SIG-M5 (cell line): ENCODE measurements at places on chromosomes 12 and 14.

DNA sequence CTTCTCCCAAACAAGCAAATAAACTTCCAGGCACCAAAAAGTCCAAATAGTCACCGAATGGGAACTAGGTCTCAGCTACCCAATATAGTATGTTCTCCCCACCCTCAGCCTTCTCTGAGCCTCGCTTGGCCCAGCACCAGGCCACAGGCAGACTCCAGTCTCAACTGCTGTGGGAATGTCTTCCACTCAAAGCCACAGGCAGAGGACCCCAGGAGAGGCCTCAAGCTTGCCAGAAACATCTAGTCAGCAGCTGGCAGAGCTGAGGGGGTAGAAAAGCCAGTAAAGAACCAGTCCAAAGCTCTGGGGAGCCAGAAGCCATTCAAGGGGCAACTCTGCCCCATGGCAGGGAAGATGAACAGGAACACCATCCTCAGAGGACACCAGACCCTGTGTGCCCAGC, 41.8 kb downstream of the FMNL3 start:
- no peak for DNase-seq

DNA sequence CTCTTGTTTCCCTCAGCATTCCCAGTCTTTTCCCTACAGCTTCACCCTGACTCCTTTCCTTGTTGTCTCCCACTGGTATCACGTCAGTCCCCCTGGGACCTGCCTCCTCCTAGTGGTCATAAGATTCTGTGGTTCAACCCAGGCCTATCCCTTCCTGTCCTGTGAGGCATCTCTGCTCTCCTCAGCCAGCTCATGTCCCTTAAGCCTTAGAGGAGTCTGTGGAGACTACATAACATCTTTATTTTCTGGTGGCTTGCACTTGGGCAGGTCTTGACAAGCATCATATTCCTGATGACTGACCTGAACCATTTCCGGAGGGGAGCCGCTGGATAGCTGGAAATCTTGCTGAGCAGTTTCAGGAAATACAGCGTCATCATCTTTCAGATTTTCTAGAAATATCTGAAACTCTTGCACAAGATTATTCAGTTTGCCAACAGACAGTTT, 688 bp downstream of the C12orf71 start:
- no peak for DNase-seq

GRCh38 chr12:108832730-108833354, 24.5 kb downstream of the SSH1 start:
- DNase-seq: no peak

DNA sequence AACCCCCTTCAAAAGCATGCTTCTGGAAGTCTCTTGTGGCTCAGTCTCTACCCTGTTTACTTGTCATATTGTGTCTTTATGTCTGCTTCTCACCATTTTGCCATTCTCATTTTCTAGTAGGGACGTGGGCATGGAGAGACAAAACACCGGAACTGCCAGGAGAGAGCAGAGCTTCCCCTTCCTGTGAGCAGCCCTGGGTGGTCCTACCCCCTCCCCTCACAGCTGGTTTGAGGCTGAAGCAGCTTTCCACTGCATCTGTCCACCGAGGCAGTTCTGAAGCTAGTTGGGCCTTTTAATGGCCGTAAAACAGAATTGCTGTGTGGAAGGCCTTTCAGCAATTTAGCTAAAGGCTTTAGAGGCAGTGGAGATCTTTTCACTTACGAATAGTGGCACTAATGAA, 77.0 kb downstream of the PELI2 start:
- DNase-seq: no peak

GRCh38 chr14:86420131-86420530, 890.2 kb downstream of the FLRT2 start:
- no peak for DNase-seq

- no peak for DNase-seq
Measured at GRCh38 chr14:74347097-74347794, 1.0 kb upstream of the VRTN start.

DNA sequence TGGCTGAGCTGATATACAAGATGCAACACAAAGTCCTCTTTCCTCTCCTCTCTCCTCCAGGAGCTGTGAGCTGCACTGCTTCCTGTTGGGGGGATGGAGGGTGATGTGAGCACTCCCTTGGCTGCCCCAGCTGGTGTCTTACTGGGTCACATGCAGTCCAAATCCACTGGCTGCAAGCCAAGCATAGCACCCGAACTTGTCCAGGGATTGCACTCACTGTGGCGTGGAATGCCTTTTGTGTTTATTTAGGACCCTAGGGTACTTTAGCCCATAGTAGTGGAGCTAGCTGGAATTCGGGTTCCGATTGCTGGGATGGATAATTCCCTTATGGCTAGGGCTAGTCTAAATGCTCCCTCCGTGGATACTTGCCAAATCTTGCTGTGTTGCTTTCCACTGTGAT, 424.9 kb upstream of the SYT1 start:
- no peak for DNase-seq

- DNase-seq: no peak
Measured at GRCh38 chr14:103568952-103569351, 6.2 kb downstream of the COA8 start.

- DNase-seq: no peak
Measured at GRCh38 chr12:72369423-72369959, 97.3 kb downstream of the TRHDE start.

- DNase-seq: no peak
Measured at GRCh38 chr12:30485230-30485890, 210.3 kb downstream of the IPO8 start.

- no peak for DNase-seq
Measured at GRCh38 chr12:24200010-24200409, 250.5 kb upstream of the SOX5 start.

GRCh38 chr12:12207746-12208145, 59.1 kb downstream of the LRP6 start:
- no peak for DNase-seq
